ENCODE measurements at places on chromosomes 1 and 21.

- no peak for DNase-seq
Observed at GRCh38 chr1:247119600-247120407, 15.6 kb upstream of the ZNF669 start.

DNA sequence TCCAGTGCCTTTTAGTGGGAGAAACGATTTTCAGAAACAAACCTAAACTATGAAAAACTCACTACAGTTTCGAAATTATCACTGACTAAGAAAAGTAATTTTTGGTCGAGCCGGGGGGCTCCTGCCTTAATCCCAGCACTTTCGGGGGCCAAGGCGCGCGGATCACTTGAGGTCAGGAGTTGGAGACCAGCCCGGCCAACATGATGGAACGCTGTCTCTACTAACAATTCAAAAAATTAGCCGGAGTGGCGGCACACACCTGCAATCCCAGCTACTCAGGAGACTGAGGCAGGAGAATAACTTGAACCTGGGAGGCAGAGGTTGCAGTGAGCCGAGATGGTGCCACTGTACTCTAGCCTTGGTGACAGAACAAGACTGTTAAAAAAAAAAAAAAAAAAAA is 3.0 kb downstream of the CFHR3 start:
- DNase-seq = no peak

- DNase-seq = no peak
Observed at GRCh38 chr1:56571448-56571847, 7.9 kb downstream of the PLPP3 start.

- no peak for DNase-seq
Observed at GRCh38 chr1:81409262-81409661, 391.5 kb upstream of the ADGRL2 start.

GRCh38 chr1:225597926-225598575 is 54.9 kb downstream of the ENAH start:
- DNase-seq = no peak

GRCh38 chr1:91637539-91637994 is 136.9 kb downstream of the CDC7 start:
- no peak for DNase-seq

- no peak for DNase-seq
Observed at GRCh38 chr1:201887116-201887866, 1.4 kb upstream of the SHISA4 start.

- DNase-seq = no peak
Observed at GRCh38 chr1:166974647-166975345, 544 bp downstream of the ILDR2 start.

GRCh38 chr21:16343776-16344175 is 614.0 kb downstream of the USP25 start:
- DNase-seq = no peak

- no peak for DNase-seq
Observed at GRCh38 chr1:36203554-36204346, 20.5 kb upstream of the THRAP3 start.

- no peak for DNase-seq
Observed at GRCh38 chr1:223136086-223136485, 7.0 kb downstream of the TLR5 start.

GRCh38 chr1:213723187-213723586 is 264.6 kb upstream of the PROX1 start:
- DNase-seq = no peak
